OCI-M1 (cell line): ENCODE measurements at places on chromosomes 1 and 21.

- DNase-seq: no peak
These were observed 208.2 kb upstream of the USP24 start for GRCh38 chr1:55423376-55423775.

DNA sequence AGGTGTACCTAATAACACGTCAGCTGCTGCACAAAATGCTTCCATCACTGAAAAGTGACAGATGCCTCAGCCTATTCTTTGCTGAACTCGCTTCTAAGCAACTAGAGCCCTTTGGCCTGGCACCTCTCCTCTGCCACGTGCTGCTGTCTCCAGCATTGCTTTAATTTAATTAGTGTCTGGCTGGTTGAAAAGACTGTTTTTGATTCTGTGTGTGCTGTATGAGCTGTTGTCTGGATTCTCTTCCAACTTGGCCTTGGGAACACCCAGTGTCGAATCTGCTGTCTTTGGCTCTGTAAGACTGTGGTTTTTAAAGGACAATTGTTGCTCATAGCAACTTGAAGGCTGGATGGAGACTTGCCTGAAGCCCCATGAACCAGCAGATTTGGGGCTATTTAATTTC, 109.5 kb downstream of the PSMG1 start:
- DNase-seq: no peak

- DNase-seq: no peak
These were observed 17.8 kb downstream of the WNT9A start for GRCh38 chr1:227929751-227930472.

GRCh38 chr1:94025383-94026340, 95.3 kb downstream of the ABCA4 start:
- peak; percentile 67 for DNase-seq

GRCh38 chr1:229164836-229165735, 105.8 kb upstream of the RAB4A start:
- DNase-seq: no peak

DNA sequence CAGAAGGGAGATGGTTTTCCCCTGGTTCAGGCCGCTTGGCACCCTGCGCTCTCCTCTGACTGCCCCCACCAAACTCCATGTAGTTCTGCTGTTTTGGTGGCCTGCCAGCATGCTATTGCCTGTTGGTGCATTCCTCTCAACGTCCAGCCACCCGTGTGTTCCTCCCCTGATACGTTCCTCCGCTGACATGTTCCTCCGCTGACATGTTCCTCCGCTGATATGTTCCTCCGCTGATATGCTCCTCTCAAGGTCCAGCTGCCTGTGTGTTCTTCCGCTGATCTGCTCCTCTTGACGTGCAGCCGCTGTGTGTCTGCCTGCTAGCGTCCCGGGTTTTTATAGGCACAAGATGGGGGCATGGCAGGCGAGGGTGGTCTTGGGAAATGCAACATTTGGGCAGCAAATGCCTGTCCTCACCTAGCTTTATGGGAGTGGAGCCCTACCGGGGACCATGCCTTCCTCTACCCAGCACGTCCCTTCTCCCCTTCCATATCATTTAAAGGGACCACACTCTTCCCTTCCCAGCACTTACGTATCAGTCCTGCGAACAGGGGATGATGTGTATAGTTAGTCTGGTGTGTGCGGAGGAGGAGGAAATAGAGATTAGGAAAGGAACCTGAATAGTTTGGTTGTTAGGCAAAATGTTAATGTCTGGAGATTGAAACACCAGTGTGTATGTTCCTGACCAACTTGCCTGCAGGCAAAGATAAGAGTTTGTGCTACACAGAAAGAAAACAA, 40.6 kb upstream of the PLA2G5 start:
- peak; percentile 62 for DNase-seq

DNA sequence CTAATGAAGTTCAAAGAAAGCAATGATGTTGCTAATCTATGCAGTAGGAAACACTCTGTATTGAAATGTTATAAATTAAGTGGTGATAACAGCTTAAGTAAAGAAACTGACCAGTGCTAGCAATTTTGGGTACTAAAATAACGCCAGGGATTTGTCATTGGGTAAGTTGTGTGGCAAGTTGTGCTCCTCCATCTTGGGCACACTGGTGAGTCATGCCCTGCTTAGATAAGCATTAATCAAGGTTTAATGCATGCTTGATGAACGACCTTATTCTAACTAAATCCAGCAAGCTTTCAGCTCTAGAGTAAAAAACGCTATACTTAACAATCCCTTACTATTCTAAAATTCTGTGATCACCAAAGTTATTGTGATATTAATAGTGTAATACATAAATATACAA, 25.2 kb downstream of the VAMP4 start:
- no peak for DNase-seq

- DNase-seq: no peak
These were observed 450.4 kb upstream of the VAMP3 start for GRCh38 chr1:7320661-7321060.

DNA sequence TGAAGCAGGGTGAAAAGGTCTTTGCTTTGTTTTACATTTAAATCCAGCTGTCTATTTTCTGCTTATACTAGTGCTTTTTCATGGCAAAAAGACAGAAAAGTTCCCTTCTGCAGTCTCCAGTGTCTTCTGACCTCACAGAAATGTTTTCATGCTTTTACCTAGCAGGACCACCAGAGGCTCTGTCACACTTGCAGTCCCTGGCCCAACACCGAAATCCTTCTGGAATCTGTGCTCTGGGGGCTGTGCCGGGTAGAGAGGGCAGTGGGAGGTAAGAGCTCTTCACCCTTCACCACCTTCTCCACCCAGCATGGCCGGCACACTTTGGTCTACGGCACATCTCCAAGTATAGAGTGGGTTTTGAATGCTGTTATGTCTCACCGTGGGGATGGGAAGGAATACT, 20.8 kb downstream of the GNAT2 start:
- DNase-seq: peak; percentile 7

- no peak for DNase-seq
These were observed 126.5 kb upstream of the TNFSF4 start for GRCh38 chr1:173333581-173333980.

GRCh38 chr21:35895598-35895997, 164.7 kb downstream of the SETD4 start:
- no peak for DNase-seq

GRCh38 chr21:45209685-45210284, 77.9 kb downstream of the POFUT2 start:
- no peak for DNase-seq

DNA sequence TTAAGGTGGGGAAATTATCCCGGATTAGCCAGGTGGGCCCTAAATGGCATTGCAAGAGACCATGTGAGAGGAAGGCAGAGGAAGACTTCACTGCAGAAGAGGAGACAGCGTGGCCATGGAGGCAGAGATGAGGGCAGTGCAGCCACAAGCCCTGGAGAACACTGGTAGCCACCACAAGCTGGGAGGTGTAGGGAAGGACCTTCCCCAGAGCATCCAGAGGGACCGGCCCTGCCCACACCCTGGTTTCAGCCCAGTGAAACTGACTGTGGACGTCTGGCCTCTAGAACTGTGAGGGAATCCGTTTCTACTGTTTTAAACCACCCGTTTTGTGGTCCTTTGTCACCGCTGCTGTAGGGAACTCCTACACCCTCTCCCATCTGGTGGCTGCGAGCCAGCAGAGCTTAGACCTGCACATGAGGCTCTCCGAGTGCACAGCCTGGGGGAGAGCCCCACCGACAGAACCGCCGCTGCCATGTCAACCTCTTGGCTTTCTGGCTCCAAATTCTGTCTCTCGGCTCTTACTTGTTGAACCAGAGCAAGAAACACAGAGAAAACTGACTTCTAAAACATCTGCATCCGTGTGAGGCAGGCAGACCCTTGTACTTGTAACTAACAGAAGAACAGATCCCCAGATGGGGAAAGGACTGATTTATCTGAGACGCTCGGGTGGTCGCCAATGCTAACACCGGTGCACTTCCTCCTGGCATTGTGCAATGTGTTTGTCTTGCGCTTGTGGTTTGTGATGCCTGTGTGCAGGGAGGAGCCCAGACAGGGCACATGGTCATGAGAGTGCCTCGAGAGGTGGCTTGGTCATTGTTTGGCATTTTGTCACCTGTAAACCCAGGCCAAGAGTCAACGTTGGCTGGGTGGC, 90.8 kb upstream of the TMPRSS2 start:
- no peak for DNase-seq

GRCh38 chr1:167683226-167683625, 38.6 kb upstream of the MPZL1 start:
- DNase-seq: no peak

GRCh38 chr1:87898431-87898830, 569.8 kb downstream of the LMO4 start:
- no peak for DNase-seq

GRCh38 chr1:25990702-25991395, 7.0 kb downstream of the PAFAH2 start:
- DNase-seq: no peak

DNA sequence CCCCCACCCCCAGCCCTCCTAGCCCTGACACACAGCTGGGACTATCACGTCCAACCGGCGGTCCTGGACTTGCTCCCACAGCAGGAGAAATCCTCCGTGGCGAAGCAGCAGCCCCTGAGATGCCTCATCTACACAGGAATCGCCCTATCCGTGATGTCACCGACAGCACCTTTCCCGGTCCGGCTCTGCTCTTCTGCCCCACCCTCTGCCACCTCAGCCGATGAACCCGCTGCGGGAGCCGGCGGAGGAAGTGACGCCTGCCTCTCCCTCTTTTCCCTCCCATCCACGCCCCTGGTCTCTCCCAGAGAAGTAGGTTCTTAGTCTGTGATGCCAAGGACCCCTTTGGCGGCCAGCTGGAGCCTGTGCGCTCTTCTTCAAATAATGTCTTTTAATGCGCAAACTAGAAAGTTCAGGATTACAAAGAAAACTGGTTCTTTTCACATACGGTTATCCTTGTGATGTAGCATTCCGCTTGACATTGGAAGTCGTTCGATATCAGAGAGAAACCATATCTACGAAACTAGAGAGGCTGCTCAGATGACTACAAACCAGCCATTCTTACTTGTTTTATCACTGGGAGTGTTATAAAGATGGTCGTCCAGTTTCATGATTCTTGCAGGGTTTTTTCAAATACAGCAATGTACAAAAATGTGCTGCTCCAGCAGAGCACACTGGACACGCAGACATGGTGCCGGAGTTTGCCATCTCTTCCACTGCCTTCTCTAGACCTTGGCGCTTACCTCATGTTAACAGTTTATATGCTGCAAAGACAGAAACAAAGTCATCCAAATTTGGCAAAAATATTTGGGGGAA, 120.3 kb downstream of the PPIAL4G start:
- DNase-seq: no peak

GRCh38 chr1:157551694-157552693, at the start of gene FCRL5:
TSS of gene FCRL5 (minus strand) at chr1:157552515. CDS start at chr1:157552362, 153 bp downstream.
- no peak for DNase-seq

GRCh38 chr1:118077331-118078045, 107.5 kb downstream of the SPAG17 start:
- peak; percentile 58 for DNase-seq

DNA sequence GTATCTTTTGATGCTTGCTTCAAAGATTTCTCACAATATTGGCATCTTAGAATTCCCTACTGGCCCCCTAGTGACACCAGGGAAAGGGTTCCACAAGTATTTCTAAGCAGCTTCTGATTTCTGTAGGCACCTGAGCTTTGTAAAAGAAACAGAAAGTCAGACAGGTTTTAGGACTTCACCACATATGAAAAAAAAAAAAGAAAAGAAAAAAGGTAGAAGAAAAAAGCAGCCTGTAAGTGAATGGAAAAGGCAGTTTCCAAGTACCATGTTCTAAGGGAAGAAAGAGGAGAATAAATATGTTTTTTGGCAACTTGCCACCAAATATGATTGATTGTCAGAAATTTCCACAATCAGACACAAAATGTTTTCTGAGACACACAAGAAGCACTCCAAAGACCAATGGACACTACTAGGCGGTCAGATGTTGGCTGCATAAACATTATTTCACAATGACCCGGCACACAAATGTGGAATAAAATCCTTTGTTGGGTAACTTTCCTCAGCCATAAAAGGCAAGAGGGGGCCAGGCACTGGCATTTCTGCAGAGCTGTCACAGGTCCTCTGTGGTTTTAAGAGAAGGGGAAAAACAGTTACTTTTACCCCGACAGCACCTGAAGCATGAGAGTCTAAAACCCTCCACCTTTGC, 12.7 kb upstream of the CPLANE2 start:
- peak; percentile 61 for DNase-seq

DNA sequence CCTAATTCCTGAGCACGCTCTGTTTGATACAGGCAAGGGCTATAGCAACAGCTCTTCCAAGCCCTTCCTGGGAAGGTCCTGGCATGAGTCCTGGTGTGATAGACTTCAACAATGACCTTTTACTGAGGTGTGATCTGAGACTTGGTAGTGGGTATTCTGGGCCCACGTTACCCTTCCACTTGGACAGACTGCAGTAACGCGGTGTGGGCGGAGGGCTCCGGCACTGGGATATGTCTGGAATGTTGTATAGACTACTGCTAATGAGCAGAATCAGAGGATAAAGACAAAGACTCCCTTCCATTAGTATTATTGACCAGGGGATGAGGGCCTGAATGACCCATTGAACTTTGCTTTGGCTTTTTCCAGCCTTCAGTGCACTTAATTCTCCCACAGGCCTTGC, 262.3 kb downstream of the RWDD3 start:
- DNase-seq: no peak

DNA sequence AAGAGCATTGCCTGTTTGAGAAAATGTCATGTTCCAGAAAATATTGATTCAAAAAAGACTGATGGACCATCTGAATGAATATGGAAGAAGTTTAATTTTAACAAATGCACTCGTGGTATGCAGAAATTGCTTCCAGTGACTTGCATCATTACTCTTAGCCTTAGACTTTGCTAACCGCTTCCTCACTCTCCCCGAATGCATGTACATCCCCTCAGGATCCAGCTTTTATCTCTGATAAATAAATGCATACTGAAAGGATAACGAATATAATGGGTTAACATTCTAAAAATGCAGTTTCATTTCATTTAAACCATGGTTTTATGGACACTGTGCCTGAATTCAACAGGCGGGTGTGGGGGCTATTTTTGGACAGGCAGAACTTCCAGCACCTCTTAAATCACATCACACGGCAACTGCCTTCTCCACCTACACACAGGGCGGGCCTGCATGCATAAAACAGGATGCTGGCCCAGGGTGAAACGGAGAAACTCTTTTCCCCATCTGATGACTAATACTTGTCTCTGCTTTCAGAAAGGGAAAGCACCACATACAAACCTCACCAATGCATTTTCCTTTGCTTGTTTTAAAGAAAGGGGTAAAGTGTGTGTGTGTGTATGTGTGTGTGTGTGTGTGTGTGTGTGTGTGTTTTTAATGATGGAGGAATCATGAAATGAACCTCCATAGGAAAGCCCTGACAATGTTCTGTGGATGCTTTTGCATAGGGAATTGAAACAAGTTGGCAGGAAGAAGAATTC, 48.7 kb downstream of the SPAG17 start:
- DNase-seq: no peak
